ENCODE measurements at places on chromosomes 5 and 9. TPM values are rescaled to one million over a fixed set of nuclear protein-coding genes. Genes with fewer than 3 reads are reported as not detected.

SPINK13 gene
- total RNA-seq = not detected

PLCXD3 gene
- total RNA-seq = 0.11 TPM

IRX2 gene
- total RNA-seq = 48.2 TPM

MOB3B gene
- total RNA-seq = 27.4 TPM

ERAP2 gene
- total RNA-seq = 7.1 TPM

CTSV gene
- 10.2 TPM for total RNA-seq

BHMT gene
- not detected for total RNA-seq

KCNV2 gene
- not detected for total RNA-seq

DNAH5 gene
- 0.39 TPM for total RNA-seq

CD180 gene
- not detected for total RNA-seq

CA9 gene
- not detected for total RNA-seq

PCDH1 gene
- total RNA-seq = 6.3 TPM

RGS7BP gene
- not detected for total RNA-seq

SMIM15 gene
- total RNA-seq = 38.9 TPM

WDR31 gene
- 1.7 TPM for total RNA-seq

PRDM9 gene
- total RNA-seq = not detected

RANBP6 gene
- total RNA-seq = 44.4 TPM

FLT4 gene
- under 0.01 TPM for total RNA-seq

TRIM14 gene
- total RNA-seq = 0.65 TPM

PCDHB8 gene
- total RNA-seq = not detected

SHROOM1 gene
- 8.8 TPM for total RNA-seq

C5orf47 gene
- not detected for total RNA-seq

PAX5 gene
- not detected for total RNA-seq

TEK gene
- 2.4 TPM for total RNA-seq

FIBCD1 gene
- 0.79 TPM for total RNA-seq

SLC45A2 gene
- total RNA-seq = 0.79 TPM
